GM23248 (cell line): ENCODE measurements at places on chromosomes 6 and 20. TPM values are rescaled to one million over a fixed set of nuclear protein-coding genes. Genes with fewer than 3 reads are reported as not detected.

DNA sequence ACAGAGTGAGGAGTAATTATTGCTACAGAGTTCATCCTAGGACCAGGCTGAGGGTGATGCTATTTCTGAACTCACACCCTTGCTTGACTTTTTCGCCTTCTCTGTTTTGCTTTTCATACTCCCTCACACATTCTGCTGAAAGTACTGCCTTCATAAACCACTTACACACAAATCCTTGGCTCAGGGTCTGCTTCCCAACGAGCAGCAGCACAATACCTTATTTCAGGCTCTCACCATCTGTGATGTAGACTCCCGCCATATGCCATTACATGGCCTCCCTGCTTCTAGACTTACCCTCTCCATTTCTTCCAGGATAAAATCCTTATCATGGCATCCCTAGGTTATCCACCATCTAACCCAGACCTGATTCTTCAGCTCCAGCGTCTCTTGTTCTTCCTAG is 321.3 kb upstream of the SPTLC3 start:
- no peak for DNase-seq

- peak; percentile 93 for DNase-seq
These were observed 110.3 kb upstream of the BTBD3 start for GRCh38 chr20:11807054-11808048.

DNA sequence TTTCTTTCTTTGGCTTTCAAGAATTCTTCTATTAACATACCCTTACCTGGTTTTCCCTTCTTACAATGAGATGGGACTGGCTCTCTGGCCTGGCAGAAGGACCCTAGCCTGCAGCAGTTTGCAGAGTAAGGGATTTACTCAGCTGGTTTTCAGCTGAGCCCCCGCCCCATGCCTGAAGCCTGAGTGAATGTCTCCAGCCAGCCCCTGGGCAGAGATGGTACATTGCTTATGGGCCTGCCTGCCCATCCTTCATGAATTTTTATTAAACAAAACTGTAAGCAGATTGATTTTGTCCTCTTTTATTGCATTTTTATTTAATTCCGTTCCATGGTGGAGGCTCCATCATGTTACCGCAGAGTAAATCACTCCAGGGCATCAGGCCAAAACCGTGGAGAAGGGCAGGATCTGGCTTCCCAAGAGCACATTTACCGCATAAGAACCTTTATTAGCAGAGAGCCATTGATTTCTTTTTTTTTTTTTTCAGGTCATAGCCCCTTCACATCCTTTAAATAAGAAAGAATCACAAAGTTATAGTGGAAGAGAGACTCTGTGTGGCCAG is 316.2 kb downstream of the DHX35 start:
- DNase-seq = no peak

- DNase-seq = peak; percentile 88
These were observed 38.0 kb downstream of the RCAN2 start for GRCh38 chr6:46453216-46453615.

DNA sequence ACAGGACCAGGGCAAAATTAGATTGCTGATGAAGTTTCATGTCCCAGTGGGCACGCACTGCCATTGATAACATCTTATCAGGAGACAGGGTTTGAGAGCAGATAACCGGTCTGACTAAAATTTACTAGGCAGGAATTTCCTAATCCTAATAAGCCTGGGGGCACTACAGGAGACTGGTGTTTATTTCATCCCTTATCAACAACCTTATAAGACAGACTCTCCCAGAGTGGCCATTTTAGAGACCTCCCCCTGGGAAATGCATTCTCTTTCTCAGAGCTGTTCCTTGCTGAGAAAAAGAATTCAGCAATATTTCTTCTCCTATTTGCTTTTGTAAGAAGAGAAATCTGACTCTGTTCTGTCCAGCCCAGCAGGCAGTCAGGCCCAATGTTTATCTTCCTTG is 423.4 kb upstream of the IMPG1 start:
- DNase-seq = no peak

- no peak for DNase-seq
These were observed 252.0 kb downstream of the SOX4 start for GRCh38 chr6:21845439-21846140.

- DNase-seq = no peak
These were observed 12.0 kb upstream of the KIF13A start for GRCh38 chr6:17999425-17999824.

GRCh38 chr20:3454831-3455230 is 16.0 kb upstream of the ATRN start:
- no peak for DNase-seq

DNA sequence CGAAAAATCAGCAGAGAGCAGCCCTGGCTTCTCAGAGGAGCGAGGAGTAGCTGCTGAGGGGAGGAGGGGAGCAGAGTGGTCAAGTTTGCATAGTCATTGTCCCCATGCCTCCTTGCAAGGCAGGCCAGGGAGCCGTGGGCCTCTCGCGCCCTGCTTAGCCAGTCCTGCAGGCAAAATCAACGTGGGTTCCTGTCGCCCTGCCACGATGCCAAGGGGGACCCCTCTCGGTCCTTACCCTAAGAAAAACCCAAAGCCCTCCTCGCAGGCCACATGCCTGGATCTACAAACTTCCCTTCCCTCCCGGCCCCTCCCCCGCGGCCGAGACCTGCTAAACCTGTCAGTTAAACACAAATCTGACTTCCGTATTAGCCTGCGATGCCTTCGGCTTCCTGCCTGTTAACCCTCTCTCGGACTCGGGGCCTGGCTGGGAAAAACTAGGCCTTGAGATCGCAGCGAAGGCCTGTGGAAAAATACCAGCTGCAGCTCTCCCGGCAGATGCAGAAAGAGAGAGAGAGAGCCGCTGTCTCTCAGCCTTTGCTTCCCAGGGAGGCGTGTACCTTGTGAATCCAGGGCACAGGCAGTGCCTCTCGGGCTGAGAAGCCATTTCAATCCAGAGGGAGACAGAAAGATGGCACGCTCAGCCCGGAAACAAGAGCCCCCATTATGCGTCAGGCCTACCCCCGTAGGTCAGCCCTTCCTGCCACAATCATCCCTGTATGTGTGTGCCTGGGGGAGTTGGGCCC is 968 bp upstream of the ZMYND8 start:
- DNase-seq = peak; percentile 90

DNA sequence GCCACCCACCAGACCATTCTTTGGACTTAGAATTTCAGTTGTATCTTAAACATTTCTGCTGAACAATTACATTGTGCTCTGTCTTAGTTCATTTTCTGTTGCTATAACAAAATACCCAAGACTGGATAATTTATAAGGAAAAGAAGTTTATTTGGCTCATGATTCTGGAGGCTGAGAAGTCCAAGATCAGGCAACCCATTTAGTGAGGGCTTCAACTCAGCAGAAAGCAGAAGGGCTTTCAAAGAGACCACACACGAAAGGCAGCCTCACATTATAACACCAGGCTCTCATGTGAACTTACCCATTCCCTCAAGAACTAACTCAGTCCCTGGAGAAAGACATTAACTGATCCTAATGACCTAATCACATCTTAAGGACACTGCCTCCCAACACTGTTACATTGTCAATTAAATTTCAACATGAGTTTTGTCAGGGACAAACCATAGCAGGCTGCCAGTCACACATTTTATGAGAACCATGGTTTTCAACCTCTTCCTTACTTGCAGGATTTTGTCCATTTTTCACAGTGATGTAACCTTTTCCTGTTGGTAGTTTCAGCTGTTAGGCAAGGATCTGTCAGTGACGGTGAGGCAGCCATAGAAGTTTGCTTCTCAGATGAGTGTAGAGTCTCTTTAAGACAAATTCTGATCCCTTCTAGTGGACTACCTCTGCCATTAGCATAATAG is 399.6 kb upstream of the SOX4 start:
- DNase-seq = no peak

DNA sequence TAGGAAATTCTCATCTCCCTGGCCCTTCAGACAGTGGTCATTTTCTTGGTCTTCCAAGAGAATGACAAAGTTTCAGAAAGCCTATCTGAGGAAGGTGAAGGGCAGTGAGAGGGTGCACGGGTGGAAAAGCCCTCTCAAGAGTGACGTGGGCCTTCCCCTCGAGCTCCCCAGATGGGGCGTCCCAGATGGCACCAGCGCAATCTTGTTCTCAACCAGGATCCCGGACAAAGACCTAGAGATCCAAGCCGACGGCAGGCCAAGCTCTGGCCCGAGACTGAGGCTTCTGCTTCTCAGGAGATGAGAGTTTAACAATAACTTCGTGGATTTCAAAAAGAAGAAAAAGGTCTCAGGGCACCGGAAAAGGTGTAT is 797 bp upstream of the ZNF133 start:
- DNase-seq = peak; percentile 51

- DNase-seq = no peak
These were observed 170.9 kb downstream of the FUT9 start for GRCh38 chr6:96186516-96187195.

DNA sequence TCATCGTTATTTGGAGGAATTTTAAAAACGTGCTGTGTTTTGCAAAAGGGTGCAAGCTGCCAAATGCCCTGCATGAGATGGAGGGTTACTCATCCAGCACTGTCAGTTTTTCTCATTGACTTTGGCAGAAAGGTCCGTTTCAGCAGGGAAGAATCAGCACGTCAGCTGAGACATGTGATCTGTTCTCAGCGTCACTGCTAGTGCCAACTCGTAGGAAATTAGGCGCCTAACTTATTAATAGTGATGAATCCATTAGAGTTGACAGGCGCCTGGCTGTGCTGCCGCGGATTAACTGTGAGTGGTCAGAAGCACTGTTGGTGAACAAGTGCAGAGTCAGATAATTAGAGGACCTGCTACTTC is 175.5 kb upstream of the FOXQ1 start:
- DNase-seq = peak; percentile 97

DNA sequence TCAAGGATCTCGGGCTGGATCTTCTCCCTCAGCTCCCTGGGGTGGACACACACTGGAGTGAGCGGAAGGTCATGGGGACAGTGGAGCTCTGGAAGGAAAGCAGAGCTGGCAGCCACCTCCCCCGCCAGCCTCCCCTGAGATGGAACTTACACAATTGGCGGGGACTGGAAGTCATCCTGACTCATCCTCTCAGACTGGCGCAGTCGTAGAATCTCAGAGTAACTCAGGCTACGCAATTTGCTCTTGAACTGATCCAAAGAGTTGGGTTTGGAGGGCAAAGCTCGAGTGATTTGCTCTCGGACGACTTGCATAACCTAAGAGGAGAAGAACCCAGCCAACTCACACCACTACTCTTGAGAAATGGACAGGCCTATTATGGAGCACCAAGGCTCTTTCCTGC is 34.8 kb downstream of the ELMO2 start:
- peak; percentile 20 for DNase-seq

DNA sequence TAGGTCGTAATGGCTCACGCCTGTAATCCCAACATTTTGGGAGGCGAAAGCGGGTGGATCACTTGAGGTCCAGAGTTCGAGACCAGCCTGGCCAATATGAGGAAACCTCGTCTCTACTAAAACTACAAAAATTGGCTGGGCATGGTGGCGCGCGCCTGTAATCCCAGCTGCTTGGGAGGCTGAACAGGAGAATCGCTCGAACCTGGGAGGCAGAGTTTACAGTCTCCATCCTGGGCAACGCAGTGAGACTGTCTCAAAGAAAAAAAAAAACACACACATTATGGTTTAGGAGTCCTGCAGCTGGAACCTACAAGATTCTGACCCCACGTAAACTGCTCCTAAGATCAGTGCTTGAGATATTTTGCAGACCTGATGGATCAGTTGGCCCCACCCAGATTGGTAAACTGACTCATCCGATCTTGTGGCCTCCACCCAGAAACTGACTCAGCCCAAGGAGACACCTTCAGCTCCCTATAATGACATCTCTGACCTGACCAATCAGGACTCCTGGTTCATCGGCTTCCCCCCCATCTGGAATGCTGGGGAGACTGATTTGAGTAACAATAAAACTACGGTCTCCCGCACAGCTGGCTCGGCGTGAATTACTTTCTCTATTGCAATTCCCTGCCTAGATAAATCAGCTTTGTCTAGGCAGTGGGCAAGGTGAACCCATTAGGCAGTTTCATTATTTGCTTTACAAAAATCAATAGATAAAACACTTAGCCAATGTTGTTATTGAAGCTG is 96.2 kb upstream of the BTN3A2 start:
- DNase-seq = peak; percentile 44

GRCh38 chr6:160198606-160199211 is 59.9 kb downstream of the SLC22A2 start:
- DNase-seq = no peak

- DNase-seq = no peak
These were observed 87.5 kb downstream of the MDN1 start for GRCh38 chr6:89731924-89732567.

DNA sequence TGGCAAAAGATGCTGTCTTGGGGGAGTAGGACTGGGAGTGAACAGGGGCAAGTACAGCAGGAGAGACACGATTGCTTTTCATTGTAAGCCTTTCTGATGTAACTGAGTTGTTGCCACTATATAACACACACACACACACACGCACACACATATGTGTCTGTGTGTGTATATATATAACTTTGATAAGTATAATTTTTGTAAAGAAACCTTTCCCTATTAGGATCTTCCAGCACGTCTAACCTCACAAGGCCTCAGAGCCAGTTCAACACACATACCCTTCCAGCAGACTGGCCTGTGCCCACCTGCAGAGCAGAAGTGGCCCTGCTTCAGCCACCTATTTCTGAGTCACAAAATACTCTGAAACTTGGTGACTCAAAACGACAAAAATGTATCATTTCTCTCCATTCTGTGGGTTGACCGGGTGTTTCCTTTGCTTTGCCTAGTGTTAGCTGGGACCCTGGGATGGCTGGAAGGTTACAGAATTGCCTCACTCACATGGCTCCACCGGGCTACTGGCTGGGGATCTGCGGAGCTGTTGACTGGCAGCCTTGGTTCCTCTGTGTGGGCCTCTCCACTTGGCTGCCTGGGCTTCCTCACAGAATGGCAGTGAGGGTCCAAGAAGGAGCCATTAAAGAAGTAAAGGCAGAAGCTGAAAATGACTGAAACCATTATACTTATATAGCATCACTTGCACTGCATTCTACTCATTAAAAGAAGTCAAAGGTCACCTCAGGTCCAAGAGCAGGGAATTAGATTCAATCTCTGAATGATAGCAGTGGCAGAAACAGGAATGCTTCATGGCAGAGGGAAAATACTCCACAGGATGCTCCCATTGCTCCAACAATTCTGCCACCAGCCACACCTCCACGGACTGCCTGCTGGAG is 126.4 kb downstream of the BANF2 start:
- DNase-seq = peak; percentile 50

- DNase-seq = peak; percentile 8
These were observed 95.1 kb upstream of the FOXP4 start for GRCh38 chr6:41451039-41451438.

Gene PPT2
- 12.8 and 16.2 TPM in 2 replicates for total RNA-seq

Gene ENPP1
- total RNA-seq = 53.7 and 60.4 TPM in 2 replicates

Gene TRDN
- total RNA-seq = not detected in 2 replicates

Gene PRICKLE4
- total RNA-seq = 2.1 TPM in 1 of 2 replicates, not detected in the other

Gene NRSN1
- total RNA-seq = not detected in 2 replicates

Gene PXT1
- total RNA-seq = not detected in 2 replicates

Gene TUBE1
- total RNA-seq = 42.7 and 54.9 TPM in 2 replicates

Gene PRR18
- not detected in 2 replicates for total RNA-seq

Gene MOG
- total RNA-seq = not detected in 2 replicates

Gene IL20RA
- 0.13 TPM in 1 of 2 replicates, not detected in the other for total RNA-seq

Gene NKAPL
- total RNA-seq = 0.97 and 1.9 TPM in 2 replicates

Gene FAXC
- total RNA-seq = 0.76 and 1.8 TPM in 2 replicates
